ENCODE measurements at places on chromosomes 2 and 18.

DNA sequence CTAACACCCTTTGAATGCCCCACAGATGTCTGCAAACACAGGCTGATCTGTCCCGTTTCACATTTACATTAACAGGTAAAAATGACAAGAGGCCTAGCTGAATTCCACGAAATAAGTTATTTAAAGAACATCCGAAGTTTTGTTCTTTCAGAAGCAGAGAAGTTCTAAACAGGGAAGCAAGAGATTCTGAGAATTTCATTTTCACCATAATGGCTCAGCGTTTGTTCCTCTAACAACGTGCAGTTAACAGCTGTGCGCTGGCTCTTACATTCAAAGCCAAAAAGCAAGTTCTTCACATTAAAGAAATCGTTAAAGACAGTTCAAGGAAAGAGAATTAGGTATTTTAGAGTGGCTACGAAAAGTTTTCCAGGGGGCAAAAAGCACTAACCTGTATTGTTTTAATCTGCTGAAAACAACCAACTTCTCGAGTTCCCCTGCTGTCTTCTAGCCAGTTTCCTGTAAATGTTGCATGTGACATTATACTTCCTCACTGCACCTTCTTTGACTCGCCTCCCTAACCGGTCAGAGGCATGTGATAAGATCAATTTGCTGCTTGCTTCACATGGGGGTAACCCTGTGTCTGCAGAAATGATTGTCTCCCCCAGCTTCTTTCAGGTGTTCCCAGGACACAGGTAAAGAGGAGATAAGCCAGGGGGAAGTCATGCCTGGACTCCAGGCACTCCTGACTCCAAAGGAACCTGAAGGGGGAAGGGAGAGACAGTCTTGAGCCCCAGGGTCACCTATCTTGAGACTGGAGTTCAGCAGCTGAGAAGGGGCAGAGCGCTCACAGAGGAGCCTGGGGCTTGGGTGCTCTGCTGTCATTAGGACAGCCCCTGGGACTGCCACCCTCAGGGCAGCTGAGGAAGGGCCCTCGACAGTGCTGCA, 36.8 kb upstream of the WIPF1 start:
- DNase-seq, result no peak

GRCh38 chr2:181648478-181649155, 8.3 kb downstream of the CERKL start:
- DNase-seq, result no peak

- no peak for DNase-seq
Measured at GRCh38 chr2:141399270-141399669, 731.5 kb downstream of the LRP1B start.

GRCh38 chr2:193462411-193462810, 1267.7 kb upstream of the TMEFF2 start:
- DNase-seq, result no peak

DNA sequence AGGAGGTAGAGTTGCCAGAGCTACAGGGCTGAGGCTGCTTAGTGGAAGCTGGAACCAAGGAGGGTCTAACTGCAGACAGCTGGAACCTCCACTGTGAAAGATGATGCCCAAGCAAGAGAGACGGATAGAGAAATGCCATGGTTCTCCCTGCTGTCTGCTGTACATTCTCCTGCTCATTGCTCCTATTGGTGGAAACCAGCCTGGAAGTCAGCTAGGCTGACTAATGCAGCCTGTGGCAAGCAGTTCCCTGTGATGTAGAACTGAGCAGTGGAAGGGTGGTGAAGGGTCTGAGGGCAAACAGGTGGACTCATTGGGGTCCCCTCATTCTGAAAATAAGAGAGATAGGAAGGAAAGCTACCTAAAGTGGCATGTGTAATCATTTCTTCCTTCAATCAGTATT, 563.6 kb downstream of the SLC4A3 start:
- no peak for DNase-seq

- DNase-seq, result no peak
Measured at GRCh38 chr2:227877421-227878310, 6.2 kb downstream of the DAW1 start.

- DNase-seq, result no peak
Measured at GRCh38 chr2:77800410-77800809, 278.2 kb upstream of the LRRTM4 start.

- no peak for DNase-seq
Measured at GRCh38 chr18:29779096-29779495, 1263.4 kb downstream of the DSC3 start.

- no peak for DNase-seq
Measured at GRCh38 chr2:236684504-236685256, 115.1 kb downstream of the ACKR3 start.

DNA sequence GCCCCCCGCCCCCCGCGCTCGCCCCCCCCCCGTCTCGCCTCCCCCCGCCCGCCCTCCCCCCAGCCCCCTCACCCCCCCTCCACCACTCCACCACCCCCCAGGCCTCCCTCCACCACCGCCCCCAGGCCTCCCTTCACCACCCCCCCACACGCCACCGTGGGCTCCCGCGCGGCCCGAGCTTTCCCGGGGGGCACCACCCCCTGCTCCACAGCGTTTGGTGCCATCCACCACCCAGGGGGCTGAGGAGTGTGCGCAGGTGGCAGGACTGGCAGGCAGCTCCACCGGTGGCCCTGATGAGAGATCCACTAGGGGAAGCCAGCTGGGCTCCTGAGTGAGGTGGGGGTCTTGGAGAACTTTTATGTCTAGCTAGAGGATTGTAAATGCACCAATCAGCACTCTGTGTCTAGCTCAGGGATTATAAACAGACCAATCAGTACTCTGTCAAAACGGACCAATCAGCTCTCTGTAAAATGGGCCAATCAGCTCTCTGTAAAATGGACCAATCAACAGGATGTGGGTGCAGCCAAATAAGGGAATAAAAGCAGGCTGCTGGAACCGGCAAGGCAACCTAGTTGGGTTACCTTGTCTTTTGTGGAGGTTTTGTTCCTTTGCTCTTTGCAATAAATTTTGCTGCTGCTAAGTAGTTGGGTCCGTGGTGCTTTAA, 43.0 kb upstream of the ITSN2 start:
- no peak for DNase-seq

DNA sequence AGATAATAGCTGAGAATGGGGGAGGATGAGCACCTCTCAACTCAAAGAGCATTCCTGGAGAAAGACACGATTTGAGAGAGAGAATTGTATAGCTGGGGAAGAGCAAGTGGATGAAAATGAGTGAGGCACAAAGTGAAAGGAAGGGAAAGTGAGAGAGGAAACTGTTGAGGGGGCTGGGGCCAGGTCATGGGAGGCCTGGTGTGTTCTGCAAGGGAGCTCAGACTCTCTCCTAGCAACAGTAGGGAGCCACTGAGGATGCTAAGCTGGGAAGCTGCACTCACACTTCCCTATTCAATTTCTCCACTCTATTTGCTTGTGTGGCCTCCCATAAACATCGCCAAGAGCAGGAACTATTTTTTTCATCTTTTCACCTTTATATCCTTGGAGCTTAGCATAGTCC, 14.8 kb downstream of the EVA1A start:
- DNase-seq, result no peak

GRCh38 chr2:14933753-14934152, 301.2 kb downstream of the LRATD1 start:
- DNase-seq, result no peak

- peak; percentile 83 for DNase-seq
Measured at GRCh38 chr18:76351961-76352581, 143.0 kb downstream of the ZNF516 start.

DNA sequence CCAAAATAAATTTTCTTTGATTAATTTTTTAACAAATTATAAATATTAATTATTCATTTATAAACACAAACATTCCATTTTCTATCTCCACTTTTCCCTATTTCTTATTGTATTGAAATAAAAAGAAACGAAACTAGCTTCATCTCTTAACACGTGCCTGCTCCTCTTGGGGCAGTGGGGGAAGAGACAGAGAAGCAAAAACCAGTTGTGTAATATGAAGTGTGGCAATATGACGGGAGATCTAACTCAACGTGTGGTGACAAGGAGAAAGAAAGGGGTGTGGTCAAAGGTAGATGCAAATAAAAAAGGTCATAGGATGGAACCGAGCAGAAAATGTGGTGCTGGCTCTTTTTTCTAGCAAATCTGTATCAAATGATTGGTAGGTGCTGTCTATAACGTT, 106.9 kb upstream of the SLC8A1 start:
- no peak for DNase-seq

GRCh38 chr2:19550750-19551149, 192.3 kb upstream of the OSR1 start:
- DNase-seq, result no peak

DNA sequence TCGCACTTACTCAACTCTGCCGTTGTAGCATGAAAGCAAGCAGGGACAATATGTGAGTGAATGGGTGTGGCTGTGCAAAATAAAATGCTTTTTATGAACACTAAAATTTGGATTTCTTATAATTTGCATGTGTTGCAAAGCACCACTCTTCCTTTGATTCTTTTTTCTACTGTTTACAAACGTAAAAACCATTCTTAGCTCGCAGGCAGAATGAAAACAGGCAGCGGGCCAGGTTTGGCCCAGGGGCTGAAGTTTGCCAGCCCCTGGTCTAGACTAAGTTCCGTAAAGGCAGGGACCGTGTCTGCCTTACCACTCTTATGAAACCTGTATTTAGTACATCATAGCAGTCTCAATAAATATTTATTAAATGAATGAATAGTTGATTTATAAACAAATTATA, 83.7 kb upstream of the SPATS2L start:
- DNase-seq, result no peak
